IMR-90 (cell line): ENCODE measurements at places on chromosomes 4 and X.

DNA sequence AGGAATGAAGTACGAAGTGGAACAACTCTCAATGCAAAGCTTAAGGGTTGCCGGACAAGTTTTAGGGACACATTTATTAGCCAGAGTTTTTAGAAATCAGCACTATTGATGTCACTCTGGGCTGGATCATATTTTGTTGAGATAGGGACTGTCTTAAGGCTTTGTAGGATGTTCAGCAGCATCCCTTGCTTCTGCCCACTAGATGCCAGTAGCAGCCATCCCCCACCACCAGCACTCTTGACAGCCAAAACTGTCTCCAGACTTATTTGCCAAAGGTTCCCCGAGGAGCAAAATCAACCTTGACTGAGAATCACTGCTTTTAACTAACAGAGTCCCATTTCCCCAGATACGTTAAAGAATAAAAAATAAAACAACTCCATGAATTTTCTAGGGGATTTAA, 1497.3 kb downstream of the STIM2 start:
- peak; percentile 39 for DNase-seq

- no peak for DNase-seq
Measured at GRCh38 chrX:120660637-120661036, 30.8 kb upstream of the C1GALT1C1 start.

- DNase-seq = no peak
Measured at GRCh38 chr4:57504139-57504538, 394.0 kb upstream of the IGFBP7 start.

DNA sequence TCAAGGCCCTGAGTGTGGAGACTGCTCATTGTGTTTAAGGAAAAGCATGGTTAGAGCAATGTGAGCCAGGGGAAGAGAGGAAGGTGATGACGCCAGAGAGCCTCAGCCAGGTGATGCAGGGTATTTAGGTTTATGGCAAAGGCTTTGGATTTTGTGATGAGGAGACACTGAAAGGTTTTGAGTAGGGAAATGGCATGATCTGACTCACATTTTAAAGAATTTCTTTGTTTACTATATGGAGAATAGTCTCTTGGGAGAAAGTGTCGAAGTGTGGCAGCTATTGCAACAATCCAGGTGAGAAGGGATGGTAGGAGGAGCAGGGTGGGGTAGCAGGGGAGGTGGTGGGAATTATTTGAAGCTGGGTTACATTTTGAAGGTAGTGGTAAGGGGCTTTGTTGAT, 293.4 kb upstream of the IGFBP7 start:
- DNase-seq = no peak

DNA sequence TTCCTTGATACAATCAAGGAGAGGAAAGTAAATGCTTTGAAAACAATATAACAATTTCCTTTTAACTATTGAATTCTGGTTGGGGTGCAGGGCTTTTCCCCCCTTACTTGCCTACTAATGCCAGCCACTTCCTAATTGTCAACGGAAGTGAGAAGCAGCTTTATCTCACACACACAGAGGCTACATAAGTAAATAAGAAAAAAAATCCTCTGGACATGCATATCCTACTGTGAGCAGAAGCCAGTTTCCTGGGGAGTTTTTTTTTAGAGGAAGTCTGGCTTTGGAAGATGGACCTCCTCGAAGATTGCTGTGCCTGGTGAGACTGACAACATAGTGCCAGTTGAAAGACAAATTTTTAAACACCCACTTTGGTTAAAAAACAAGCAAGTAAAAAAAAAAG, 180.6 kb downstream of the OPHN1 start:
- DNase-seq = no peak

GRCh38 chr4:108371282-108371681, 202.6 kb upstream of the LEF1 start:
- DNase-seq = no peak

GRCh38 chr4:40275065-40275730, 59.9 kb upstream of the CHRNA9 start:
- no peak for DNase-seq

- DNase-seq = no peak
Measured at GRCh38 chr4:17997129-17997528, 24.4 kb downstream of the LCORL start.

- no peak for DNase-seq
Measured at GRCh38 chr4:178595500-178596138, 1153.4 kb upstream of the AGA start.

DNA sequence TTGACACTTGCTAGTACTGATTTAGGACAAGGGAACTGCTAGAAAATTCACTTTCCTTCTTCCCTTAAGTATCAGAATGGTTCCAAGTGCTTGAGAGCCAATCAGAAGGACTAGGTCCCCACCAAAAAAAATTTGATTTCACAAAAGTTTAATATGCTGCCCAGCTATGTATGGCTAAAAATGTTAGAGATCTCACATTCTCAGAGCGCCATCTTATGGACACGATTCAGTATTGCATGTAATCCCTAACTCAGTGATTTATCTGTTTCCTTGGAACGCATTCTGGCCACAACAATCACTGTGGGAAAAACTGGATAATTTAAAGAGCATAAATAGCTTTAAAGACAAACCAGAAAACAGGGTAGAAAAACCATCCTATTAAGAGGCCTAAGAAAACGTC, 255.1 kb upstream of the GPC4 start:
- DNase-seq = peak; percentile 31

DNA sequence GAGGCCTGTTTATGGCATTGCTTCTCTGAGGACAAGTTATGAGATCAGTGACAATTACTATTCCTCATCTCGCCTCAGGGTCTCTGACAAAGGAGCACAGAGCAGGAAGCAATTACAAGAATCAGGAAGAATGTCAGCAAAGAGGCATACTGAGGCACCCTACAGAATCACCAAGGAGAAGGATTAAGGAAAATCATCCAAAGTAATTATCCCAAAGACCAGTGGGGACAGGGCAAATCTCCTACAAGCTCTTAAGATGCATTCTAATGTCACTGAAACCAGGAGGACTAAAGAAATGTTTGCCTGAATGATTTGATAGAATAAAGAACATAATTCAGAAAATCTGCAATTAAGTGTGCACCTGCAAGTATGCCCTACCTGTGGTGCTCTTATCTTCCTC, 206.2 kb downstream of the RCHY1 start:
- DNase-seq = no peak

DNA sequence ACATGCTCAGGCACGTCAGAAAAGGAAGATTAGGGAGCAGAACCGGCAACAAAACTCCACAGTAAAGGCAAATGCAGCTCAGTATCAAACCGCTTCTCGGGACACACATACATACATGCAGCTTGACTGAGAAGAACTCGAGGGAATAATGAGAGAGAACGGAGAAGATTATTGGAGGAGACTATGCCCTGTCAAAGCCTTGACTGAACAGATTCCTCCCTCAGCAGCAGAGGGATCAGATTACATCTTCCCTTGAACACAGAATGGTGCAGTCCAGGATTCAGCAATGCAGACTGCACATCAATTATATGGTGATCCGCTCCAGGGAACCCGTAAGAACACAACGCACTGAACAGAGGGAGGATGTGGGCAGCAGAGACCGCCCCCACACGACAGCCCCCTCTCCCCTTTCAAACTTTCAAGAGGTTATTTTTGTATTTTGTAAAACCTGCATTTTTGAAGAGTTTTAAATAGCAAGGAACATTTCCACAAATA, 183.2 kb downstream of the FBXW7 start:
- DNase-seq = peak; percentile 97

GRCh38 chr4:142565771-142566170, 280.3 kb downstream of the INPP4B start:
- DNase-seq = no peak

- DNase-seq = no peak
Measured at GRCh38 chr4:176593943-176594342, 198.8 kb downstream of the VEGFC start.

DNA sequence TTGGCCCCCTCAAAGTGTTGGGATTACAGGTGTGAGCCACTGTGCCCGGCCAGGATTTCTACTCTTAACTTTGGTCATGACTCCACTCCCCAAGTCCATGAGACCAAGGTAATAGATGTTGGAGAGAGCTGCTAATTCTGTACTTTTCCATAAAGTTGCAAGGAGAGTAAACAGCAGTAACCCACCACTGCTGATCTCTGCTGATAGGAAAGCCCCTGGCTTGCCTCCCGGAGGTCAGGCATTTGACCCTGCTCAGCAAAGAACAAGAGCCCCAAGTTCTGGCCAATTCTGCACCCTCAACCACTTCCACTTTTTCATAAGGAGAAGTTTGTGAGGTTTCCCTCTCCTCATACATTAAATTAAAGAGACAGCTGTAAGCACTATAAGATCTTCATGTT, 143.0 kb downstream of the RASL11B start:
- no peak for DNase-seq

DNA sequence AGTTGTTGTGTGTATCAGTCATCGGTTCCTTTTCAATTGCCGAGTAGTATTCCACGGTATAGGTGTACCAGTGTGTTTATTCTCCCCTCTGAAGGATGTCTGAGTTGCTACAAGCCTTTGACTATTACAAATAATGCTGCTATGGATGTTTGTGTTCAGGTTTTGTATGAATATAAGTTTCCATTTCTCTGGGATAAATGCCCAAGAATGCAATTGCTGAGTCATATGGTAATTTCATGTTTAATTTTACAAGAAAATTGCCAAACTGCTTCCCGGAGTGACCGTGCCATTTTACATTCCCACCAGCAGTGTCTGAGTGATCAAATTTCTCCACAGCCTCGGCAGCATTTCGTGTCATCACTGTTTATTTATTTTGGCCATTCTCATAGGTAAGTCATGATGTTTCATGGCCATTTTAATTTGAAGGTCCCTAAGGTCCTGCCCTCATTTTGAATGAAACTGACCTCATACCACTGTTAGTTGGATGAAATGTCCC, 73.9 kb downstream of the IRF2 start:
- peak; percentile 97 for DNase-seq

- peak; percentile 13 for DNase-seq
Measured at GRCh38 chr4:109294468-109295020, 7.9 kb downstream of the COL25A1 start.

DNA sequence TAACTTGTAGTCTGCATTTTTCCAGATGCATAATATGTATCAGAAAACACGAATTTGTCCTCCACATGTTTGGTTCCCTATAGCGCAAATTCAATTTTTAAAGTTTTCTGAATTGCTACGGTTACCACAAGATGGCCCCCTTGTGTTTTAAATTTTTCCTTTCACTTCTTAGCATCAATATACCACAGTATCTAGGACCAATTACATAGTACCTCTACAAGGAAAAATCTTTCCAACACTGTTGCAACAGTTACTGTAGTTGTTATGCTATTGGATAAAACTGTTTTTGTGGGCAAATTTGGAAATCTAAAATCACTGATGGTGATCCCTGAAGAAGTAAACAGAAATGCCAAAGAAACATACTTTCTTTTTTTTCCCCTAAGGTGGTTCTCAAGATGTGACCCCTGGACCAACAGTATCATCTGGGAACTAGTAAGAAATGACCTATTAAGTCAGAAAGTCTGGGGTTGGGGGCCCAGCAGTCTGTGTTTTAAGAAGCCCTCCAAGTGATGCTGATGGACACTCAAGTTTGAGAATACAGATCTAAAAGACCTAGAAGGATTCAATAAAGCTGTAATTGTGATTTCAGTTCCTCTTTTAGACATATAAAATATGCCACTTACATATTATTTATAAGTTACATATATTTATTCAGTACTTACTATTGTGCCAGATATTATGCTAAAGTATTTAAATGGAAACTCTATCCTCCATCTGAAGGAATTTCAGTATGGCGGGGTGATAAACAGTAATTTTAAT, 3.1 kb downstream of the ZGRF1 start:
- DNase-seq = peak; percentile 43

DNA sequence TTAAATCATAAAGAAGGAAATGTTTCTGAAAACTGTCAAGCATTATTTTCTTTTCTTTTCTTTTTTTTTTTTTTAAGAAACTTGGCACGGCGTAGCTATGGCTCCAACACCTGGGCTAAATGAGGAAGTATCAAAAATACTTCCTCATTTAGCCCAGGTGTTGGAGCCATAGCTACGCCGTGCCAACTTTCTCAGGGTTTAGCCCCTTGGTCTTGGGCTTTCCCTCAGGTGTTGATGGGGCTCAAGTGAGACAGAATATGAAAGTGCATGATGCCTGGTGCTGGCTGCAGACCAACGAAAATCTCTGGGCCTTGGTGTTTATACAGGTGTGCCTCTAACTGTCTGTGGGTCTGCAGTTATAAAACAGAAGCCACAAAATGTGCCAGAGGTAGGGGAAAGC, 132.7 kb downstream of the ARHGAP24 start:
- DNase-seq = no peak

GRCh38 chrX:38142610-38143009, 78.1 kb downstream of the SRPX start:
- DNase-seq = peak; percentile 43

DNA sequence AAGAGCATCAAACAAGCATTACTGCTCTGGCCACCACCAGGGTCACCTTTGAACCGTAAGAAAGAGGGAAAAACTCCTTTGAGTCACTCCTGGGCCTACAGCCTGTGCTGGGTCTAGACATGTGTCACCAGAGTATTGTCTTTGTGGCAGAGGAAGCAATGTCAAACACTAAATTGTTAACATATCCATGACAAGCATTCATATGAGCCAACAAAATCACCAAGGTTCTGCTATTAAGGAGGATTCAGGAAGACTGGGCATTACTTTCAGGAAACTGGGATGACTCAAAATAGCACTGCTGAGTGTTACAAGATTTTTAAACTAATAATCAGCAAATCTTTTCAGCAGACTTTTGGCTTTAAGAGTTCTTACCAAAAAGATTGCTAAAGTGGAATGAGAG, 28.1 kb downstream of the LGI2 start:
- no peak for DNase-seq

GRCh38 chr4:107977966-107978705, 11.6 kb upstream of the HADH start:
- no peak for DNase-seq

DNA sequence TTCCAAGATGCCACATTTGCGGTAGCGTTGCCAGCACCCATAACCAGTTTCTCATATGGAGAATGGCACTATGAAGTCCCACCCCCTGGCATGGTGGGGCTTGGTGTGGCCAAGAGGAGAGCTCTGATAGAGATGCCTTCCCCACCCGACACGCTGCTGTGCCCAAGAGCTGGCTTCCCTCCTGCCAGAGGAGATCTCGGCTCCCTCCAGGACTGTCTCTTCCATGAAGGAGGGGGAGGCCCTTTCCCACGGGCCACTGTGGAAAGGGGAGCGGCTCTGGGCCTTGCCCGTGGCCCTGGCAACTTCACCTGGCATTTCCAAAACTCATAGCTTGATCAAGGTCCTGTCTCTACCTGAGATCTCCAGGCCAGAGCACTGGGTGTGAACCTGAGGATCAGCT, 217.3 kb upstream of the PSAPL1 start:
- no peak for DNase-seq

DNA sequence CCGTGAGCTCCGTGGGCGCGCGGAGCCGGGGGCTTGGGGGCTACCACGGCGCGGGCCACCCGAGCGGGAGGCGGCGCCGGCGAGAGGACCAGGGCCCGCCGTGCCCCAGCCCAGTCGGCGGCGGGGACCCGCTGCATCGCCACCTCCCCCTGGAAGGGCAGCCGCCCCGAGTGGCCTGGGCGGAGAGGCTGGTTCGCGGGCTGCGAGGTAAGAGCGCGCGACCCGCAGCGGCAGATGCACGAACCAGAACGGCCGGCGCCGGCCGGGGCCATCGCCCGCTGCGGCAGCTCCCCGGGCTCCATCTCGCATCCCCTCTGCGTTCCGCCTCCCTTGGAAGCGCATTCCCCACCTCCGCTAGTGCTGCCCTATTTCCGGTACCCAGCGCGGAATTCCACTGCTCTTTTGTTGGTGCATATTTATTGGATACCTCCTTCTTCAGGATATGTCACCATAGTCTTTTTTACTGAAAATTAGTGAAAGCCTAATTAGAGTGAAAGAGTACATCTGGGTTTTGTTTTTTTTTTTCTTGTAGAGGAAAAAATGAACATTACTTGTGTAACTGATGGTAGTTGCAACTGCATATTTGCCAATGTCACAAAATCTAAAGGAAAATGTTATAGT, 797 bp downstream of the PKD2 start:
- peak; percentile 48 for DNase-seq
